IMR-90 (cell line): ENCODE measurements at places on chromosomes 13 and 19.

- DNase-seq = no peak
Observed at GRCh38 chr13:104701591-104701990, 1635.4 kb upstream of the SLC10A2 start.

DNA sequence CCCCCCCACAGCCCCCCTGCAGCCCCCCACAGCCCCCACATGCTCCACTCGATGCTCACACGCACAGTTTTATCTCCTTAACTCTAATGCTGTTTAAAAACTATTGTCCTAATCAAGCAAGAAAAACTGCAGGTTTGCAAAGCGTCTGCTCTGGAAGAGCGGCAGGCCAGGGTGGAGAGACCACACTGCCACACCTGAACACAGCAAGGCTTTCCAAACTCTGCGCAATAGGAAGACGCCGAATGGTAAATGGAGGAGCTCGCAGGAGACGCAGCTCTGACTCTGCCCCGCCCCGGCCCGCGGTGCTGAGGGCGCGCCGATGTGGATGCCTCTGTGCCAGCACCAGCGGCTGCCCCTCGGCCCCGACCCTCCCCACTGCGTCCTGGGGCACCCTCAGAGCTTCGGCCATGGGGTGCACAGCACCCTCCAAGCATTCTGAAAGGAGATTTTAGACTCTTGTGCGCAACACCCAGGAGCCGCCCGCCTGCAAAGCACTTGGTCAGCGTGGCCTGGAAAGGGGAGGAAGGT is 32.4 kb downstream of the RASA3 start:
- DNase-seq = peak; percentile 44

- DNase-seq = no peak
Observed at GRCh38 chr19:18424122-18424889, 5.1 kb downstream of the SSBP4 start.

- DNase-seq = no peak
Observed at GRCh38 chr19:2260341-2260805, 4.2 kb upstream of the JSRP1 start.

DNA sequence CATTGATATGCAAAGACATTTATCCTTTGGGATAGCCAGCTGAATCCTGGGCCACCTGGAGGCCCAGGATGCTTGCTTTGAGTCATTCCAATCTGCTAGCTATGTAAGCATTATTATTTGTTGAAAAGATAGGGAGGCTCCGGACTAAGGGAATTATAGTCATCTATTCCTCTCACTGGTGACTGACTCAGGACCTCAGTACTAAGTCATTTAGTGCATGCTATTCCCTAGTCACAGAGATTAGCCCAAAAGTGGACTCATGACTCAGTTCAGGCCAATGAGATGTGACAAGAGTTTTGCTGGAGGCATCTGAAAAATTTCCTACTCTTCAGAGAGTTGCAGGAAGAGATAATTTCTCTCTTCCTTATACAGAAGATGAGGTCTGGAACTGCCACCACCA is 67.9 kb upstream of the ITM2B start:
- DNase-seq = no peak

DNA sequence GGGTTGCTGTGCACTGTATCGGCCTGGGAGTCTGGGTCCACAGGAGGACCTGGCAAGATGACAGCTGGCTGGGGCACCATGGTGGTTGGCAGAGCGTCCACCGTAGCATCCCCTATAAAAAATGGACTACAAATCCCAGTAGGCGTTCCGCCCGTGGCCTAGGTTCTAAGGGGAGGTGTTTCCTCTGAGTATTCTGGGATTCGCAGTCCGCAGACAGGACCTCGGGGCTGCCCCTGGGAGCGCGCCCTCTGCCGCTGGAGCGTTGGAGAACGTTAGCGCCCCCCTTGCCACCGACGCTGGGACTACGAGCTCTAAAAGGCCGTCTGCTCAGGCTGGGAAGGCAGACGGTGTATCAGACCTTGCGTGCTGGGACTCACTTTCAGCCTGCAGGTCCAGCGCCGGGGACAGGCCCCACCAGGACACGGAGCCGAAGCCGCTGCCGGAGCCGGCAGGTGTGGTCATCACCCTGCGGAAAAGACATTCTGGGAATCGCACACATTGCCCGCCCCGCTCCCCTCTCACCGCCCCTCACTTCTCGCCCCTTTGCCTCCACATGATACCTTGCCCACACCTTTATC is 372 bp downstream of the DNAAF3 start:
- peak; percentile 56 for DNase-seq

GRCh38 chr19:28886708-28887107 is 326.2 kb downstream of the UQCRFS1 start:
- DNase-seq = no peak

- DNase-seq = no peak
Observed at GRCh38 chr19:45146251-45146650, 14.5 kb downstream of the NKPD1 start.

DNA sequence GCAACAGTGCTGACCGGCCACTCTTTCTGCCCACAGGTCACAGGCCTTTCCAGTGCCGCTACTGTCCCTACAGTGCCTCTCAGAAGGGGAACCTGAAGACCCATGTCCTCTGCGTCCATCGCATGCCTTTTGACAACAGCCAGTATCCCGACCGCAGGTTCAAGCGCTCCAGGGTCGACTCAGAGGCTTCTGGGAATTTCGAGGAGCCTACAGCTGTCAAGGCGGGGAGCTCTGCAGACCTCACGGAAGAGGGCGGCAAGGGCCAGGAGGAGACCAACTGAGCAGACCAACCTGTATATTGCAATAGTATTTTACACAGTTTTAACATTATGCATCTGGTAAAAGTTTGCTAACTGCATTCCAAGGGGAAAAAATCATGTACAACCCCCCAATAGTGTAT is 338.5 kb downstream of the ZNF536 start:
- DNase-seq = no peak

DNA sequence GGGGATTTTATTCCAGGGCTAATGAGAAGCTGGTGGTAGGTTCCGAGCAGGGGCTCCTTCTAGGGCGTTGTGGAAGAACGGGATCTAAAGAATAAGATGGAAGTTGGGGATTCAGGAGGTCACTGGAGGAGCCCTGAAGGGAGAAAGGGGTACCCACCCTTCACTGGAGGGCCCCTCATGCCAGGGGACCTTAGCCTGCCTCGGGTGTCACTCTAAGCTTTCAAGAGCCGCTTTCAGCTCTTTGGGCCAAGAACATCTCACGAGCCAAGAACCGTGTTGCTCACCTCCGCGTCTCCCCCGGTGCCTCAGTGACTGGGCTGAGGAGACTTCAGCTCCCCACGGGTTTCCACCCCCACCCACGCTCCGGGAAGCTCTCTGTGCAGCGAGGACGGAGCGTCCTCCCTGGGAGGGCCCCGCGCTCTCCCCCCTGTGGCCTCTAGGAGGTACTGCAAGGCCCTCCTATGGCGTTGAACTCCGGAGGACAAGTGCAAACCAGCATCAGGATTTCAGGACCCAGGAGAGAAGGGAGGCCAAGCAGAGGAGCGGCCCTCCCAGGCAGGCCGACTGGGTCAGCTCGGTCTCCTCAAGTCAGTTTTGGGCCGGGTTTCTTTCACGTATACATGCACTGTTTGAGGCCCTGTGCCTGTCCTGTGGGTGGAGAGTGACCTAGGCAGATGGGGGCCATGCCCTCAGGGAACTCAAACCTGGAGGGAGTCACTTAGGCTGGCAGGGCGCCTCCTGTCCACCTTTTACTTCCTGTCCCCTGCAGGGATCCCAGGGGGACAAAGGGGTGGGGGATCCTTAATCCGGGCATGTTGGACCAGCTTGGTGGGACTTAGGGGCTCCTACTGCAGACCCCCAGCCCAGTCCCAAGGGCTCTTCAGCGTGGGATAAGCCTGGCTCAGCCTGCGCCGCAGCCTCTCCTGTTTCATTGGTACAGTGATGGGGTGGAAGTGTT is 5.1 kb upstream of the KRTDAP start:
- peak; percentile 55 for DNase-seq

DNA sequence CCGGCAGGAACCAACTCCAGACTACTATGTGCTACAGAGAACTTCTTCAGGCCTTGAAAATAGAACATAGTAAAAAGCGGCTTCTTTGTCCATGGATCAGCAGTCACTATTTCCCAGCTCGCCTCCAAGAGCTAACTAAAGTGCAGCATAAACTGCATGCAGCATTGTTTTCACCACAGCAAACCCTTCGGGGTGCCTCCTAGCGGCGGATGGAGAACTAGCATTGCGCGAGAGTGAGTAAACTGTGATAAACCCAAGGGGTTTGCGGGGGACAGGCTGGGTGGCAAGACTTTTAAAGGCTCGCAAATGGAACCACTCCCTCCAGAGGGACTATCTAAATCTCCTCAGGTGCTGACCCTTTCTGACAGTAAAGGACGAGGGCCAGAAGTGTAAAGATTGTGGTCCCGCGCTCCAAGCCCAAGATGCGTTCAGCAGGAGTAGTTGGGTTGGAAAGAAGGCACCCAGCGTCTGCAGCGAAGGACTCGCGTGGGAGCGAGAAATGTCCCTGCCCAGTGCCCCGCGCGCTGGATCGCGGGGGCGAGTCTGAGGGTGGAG is 21.5 kb upstream of the SGCG start:
- DNase-seq = peak; percentile 13

DNA sequence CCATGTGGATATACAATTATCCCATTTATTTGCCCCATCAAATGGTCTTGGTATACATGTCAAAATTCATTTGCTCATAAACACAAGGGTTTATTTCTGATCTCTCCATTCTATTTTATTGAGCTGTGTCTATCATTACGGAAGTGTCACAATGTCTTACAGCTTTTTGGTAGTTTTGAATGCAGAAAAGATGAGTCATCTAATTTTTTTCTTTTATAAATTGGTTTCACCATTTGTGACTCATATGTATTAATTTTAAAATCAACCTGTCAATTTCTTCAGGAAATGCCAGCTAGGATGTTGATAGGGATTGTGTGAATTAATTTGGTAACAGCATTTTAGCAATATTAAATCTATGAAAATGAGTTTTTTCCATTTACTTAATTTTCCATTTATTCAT is 2549.4 kb downstream of the PCDH9 start:
- no peak for DNase-seq

- no peak for DNase-seq
Observed at GRCh38 chr19:281992-282391, 9.2 kb downstream of the PLPP2 start.

- no peak for DNase-seq
Observed at GRCh38 chr19:12513531-12514061, 29.0 kb upstream of the ZNF709 start.

GRCh38 chr13:114213980-114214379 is 20.7 kb upstream of the CDC16 start:
- DNase-seq = no peak

- no peak for DNase-seq
Observed at GRCh38 chr13:75794663-75795062, 158.5 kb downstream of the LMO7 start.

DNA sequence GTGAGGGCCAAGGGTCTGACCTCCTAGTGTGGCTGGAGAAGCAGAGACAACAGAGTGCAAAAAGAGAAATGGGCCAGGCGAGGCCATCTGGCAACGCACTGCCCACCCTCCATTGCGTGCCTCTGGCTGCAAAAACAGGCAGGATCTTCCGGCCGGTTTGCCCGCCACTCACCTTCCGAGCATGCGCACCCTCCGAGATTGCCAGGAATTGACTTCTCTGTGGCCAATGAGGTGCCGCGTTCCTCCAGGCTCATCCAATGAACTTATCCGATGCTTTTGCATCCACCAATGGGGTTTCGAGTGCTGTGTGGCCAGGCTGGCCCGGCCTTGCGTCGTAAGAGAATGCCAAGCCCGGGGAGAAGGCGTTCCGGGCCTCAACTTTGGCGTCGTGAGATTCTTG is at the start of gene TEX101:
Gene TEX101, plus strand, starts transcription at position 337 of the 400 bp plus-strand sequence. CDS start 1,030 bp downstream, outside the sequence.
- DNase-seq = no peak

DNA sequence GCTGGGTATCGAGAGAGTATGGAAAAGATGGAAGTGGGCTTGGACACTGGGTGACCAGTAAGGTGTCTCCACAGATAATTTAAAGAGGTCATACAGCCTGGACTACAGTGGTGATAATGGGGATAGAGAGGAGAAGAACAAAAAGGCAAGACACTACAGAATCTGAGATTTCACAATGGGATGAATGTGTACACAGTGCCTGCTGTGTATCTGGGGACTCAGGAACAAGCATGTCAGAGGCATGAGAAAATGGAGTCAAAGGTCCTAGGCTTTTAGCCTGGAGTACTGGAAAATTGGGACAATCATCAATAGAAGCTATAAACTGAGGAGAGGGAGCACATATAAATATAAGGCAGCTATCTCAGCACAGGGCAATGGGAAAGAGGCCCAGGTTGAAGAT is 69.4 kb downstream of the TSC22D1 start:
- no peak for DNase-seq
